Effector memory CD4-positive, alpha-beta T cell (primary cell): ENCODE measurements at places on chromosomes 3 and 15.

DNA sequence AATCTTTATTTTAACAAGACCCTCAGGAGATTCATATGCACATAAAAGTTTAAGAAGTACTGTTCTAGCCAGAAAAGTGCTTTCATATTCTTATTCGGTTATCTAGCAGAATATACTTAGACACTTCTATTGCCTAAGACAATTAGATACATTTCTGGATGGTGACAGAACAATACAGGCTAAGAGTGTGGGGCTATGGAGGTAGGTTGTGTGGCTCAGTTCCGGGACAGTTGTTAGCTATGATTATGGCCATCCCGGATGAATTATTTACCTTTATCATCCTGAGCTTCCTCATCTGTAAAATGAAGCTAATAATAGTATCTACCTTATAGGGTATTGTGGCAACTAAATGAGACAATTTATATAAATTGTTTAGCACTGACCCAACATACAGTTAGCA lies 6.6 kb downstream of the FAM98B start:
- H3K27me3 ChIP-seq = no peaks in the 10 kb centered on the region
- no peak overlapping the region for H3K4me3 ChIP-seq
- DNase-seq = no peak

- no peak for DNase-seq
- H3K27me3 ChIP-seq = no peaks in the 10 kb centered on the region
- H3K4me3 ChIP-seq = no peak within 1 kb of the TSS
- no peak within 1 kb of the TSS for H3K27ac ChIP-seq
These were observed at the start of gene WDR49 for GRCh38 chr3:167653760-167654159. Gene WDR49, minus strand, starts transcription at chr3:167653942. Its CDS starts 517 bp downstream, at chr3:167653425.

- no peak overlapping the region for H3K4me3 ChIP-seq
- no peak for DNase-seq
These were observed 98.9 kb downstream of the LRRK1 start for GRCh38 chr15:101018016-101018415.

- no peak for DNase-seq
- H3K36me3 ChIP-seq = peaks cover 16% of the 10 kb centered on the region
- peaks cover 26% of the 10 kb centered on the region for H3K4me1 ChIP-seq
- H3K4me3 ChIP-seq = no peak overlapping the region
- H3K27ac ChIP-seq = no peak overlapping the region
- H3K27me3 ChIP-seq = no peaks in the 10 kb centered on the region
These were observed 160.1 kb upstream of the BHLHE40 start for GRCh38 chr3:4818986-4819693.

- no peak overlapping the region for H3K4me3 ChIP-seq
- no peaks in the 10 kb centered on the region for H3K4me1 ChIP-seq
- no peaks in the 10 kb centered on the region for H3K36me3 ChIP-seq
- no peak overlapping the region for H3K27ac ChIP-seq
- no peak for DNase-seq
These were observed 428.8 kb upstream of the ONECUT1 start for GRCh38 chr15:53218666-53219580.

DNA sequence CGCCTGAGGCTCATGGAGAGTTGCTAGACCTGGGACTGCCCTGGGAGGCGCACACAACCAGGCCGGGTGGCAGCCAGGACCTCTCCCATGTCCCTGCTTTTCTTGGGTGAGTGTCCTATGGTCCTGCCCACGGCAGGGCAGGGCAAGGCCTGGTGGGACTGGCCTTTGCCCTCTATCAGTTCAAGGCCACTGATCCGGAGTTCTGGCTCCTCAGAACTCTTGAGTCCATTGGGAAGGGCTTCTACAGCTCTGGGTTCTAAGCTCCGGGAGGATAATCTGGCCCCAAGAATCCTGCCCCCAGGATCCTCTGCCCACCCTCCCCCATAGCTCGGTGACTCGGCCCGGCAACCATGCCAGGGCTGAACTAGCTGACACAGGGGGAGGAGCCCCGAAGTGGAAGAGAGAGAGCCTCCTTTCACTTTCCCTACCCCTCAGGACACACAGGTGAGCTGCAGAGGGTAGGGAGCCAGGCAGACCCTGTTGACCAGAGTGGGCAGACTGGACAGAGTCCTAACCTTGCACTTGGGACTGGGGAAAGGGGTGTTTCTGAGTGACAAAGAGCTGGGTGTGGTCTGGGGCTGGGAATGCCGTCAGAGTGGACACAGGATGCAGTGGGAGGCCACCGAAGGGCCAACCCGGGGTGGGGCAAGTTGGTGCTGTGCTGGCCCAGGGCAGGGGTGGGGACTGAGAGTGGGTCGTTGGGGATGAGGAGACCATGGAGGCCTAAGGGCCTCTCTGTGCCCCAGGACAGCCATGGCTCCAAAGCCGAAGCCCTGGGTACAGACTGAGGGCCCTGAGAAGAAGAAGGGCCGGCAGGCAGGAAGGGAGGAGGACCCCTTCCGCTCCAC lies 664 bp downstream of the PARP3 start:
- peaks cover 21% of the 10 kb centered on the region for H3K4me1 ChIP-seq
- peaks cover 9% of the 10 kb centered on the region for H3K36me3 ChIP-seq
- peak overlapping the region; percentile 56 for H3K4me3 ChIP-seq
- DNase-seq = peak; percentile 21
- peak overlapping the region; percentile 68 for H3K27ac ChIP-seq

- no peak for DNase-seq
- H3K4me1 ChIP-seq = no peaks in the 10 kb centered on the region
- H3K27me3 ChIP-seq = no peaks in the 10 kb centered on the region
- no peak overlapping the region for H3K4me3 ChIP-seq
- H3K27ac ChIP-seq = no peak overlapping the region
These were observed 182.2 kb downstream of the NAALADL2 start for GRCh38 chr3:175041369-175041768.

- no peak for DNase-seq
- H3K27me3 ChIP-seq = no peaks in the 10 kb centered on the region
- H3K27ac ChIP-seq = no peak overlapping the region
- H3K4me1 ChIP-seq = no peaks in the 10 kb centered on the region
- no peaks in the 10 kb centered on the region for H3K36me3 ChIP-seq
These were observed 194.1 kb upstream of the ARHGEF26 start for GRCh38 chr3:153927107-153927506.

GRCh38 chr3:195186041-195186709 lies 84.8 kb downstream of the XXYLT1 start:
- no peak overlapping the region for H3K27ac ChIP-seq
- H3K4me1 ChIP-seq = peaks cover 9% of the 10 kb centered on the region

DNA sequence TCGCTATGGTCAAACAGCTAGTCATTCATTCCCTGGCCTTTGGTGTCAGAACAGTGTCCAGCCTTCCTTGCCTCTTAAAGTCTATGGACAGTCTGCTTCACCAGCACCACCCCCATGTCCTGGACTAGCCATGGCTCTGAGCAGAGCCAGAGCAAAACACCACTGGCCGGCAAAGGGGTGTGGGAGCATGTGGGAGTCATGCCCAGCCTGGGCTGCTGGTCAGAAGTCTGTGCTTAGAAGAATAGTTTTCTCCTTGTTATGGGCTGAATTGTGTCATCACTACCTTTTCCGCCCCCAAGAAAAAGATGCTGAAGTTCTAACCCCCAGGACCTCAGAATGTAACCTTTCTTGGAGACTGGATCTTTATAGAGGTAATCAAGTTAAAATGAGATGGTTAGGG lies 132.9 kb upstream of the LPP start:
- H3K4me3 ChIP-seq = no peak overlapping the region
- no peak for DNase-seq
- no peaks in the 10 kb centered on the region for H3K36me3 ChIP-seq
- H3K4me1 ChIP-seq = no peaks in the 10 kb centered on the region
- no peaks in the 10 kb centered on the region for H3K27me3 ChIP-seq

- DNase-seq = no peak
- no peaks in the 10 kb centered on the region for H3K27me3 ChIP-seq
- H3K27ac ChIP-seq = no peak overlapping the region
- H3K36me3 ChIP-seq = peaks cover 36% of the 10 kb centered on the region
These were observed 38.6 kb downstream of the ZXDC start for GRCh38 chr3:126436826-126437717.

DNA sequence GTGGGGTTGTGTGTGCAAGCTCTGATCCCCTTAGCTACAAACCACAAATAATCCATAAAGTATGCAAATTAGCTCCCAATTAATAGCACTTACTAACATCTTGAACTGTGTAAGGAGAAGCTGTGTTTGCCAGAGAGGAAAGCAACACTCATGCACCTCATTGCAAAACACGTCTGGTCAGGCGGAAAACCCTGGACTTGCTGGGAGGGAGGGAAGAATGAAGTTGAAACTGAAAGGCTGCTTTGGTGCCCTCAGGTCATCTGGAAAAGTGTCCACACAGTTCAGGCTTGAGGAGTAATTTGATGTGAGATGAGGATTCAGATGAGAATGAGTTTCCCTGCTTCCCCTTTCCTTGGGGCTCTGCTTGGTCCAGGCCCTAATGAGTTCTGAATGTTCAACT lies 185.5 kb upstream of the ANKRD28 start:
- H3K4me3 ChIP-seq = no peak overlapping the region
- H3K27ac ChIP-seq = no peak overlapping the region
- no peaks in the 10 kb centered on the region for H3K36me3 ChIP-seq
- no peak for DNase-seq

DNA sequence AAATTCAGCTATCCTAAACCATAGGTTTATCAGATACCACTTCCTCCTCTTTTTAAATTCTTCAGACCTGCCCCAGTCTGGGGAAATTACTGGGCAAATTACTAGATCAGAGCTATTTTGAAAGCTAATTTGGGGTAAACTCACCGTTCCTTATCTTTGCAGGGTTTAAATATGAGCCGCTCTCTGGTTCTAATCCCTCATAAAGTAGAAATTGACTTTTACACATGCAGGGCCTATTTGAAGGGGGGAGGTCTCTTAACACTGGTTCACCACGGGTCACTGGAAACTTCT lies 11.0 kb upstream of the MEIS2 start:
- H3K27me3 ChIP-seq = peaks cover 43% of the 10 kb centered on the region
- no peak for DNase-seq
- H3K36me3 ChIP-seq = no peaks in the 10 kb centered on the region
- H3K4me3 ChIP-seq = no peak overlapping the region
- H3K4me1 ChIP-seq = no peaks in the 10 kb centered on the region

- H3K27ac ChIP-seq = no peak overlapping the region
- DNase-seq = no peak
- H3K36me3 ChIP-seq = no peaks in the 10 kb centered on the region
These were observed 23.4 kb downstream of the FNDC3B start for GRCh38 chr3:172062761-172063160.

GRCh38 chr15:101394056-101394630 lies 95.4 kb downstream of the PCSK6 start:
- DNase-seq = no peak
- H3K27ac ChIP-seq = no peak overlapping the region
- H3K4me3 ChIP-seq = no peak overlapping the region
- H3K4me1 ChIP-seq = no peaks in the 10 kb centered on the region
- no peaks in the 10 kb centered on the region for H3K36me3 ChIP-seq

GRCh38 chr15:25504307-25504706 lies 65.5 kb upstream of the UBE3A start:
- DNase-seq = no peak
- no peaks in the 10 kb centered on the region for H3K4me1 ChIP-seq
- no peak overlapping the region for H3K27ac ChIP-seq

- no peaks in the 10 kb centered on the region for H3K4me1 ChIP-seq
- no peaks in the 10 kb centered on the region for H3K36me3 ChIP-seq
- no peak overlapping the region for H3K27ac ChIP-seq
- no peaks in the 10 kb centered on the region for H3K27me3 ChIP-seq
- no peak overlapping the region for H3K4me3 ChIP-seq
- DNase-seq = no peak
These were observed 520.0 kb downstream of the GABRG3 start for GRCh38 chr15:27490867-27491595.

- no peaks in the 10 kb centered on the region for H3K36me3 ChIP-seq
- H3K27ac ChIP-seq = no peak overlapping the region
These were observed 7.9 kb upstream of the OR4F6 start for GRCh38 chr15:101795455-101795854.

DNA sequence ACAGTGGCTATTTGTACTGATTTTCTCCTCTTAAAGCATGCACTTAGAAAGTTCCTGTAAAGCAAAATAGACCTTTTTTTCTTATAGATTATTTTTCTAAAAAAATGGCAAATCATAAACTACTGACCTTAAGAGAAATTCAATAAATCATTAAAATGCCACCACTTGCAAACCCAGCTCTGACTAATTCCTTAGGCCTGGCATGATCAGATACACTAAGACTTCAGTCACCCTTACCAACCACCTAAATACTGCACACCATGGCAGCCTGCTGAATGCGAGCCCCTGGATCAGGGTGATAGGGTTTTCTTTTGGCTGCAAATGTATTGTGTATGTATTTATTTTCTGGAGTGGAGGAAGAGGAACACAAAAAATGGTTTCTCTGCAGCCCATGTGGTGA lies 370.6 kb upstream of the TBL1XR1 start:
- DNase-seq = no peak
- no peak overlapping the region for H3K4me3 ChIP-seq
- H3K27ac ChIP-seq = no peak overlapping the region
- H3K4me1 ChIP-seq = no peaks in the 10 kb centered on the region
- no peaks in the 10 kb centered on the region for H3K27me3 ChIP-seq

DNA sequence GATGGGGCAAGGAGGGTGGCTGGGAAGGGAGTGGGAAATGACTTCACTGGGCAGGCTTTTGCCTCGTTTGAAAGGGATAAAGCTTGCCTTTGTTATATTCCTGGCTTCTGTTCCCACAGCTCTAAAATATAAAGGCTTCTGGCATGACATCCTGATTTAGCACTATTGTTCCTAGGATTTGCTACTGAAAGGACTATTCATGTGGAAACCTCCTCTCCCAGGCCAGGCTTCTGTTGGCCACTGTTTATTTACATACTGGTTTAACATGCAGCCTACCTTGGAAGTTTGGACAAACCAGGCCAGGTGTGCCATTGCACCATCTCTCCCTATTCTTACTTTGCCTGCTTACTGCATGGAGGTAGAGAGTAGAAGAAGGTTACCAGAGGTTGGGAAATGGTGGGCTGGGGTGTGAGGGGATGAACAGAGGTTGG lies 2.4 kb upstream of the LMCD1 start:
- H3K27me3 ChIP-seq = no peaks in the 10 kb centered on the region
- H3K4me1 ChIP-seq = peaks cover 5% of the 10 kb centered on the region
- DNase-seq = no peak
- H3K36me3 ChIP-seq = no peaks in the 10 kb centered on the region
